ENCODE measurements at places on chromosomes 4 and X. TPM values are rescaled to one million over a fixed set of nuclear protein-coding genes. Genes with fewer than 3 reads are reported as not detected.

BANK1 gene
- total RNA-seq, result not detected

CCDC110 gene
- total RNA-seq, result 0.25 TPM

MAGED4 gene
- not detected for total RNA-seq

BEX2 gene
- 8.3 TPM for total RNA-seq

SRPK3 gene
- total RNA-seq, result 0.04 TPM

Measured in K562 (cell line).